ENCODE measurements at places on chromosomes 4 and X. TPM values are rescaled to one million over a fixed set of nuclear protein-coding genes. Genes with fewer than 3 reads are reported as not detected.

- peaks cover 18% of the 10 kb centered on the region for H3K4me1 ChIP-seq
- H3K36me3 ChIP-seq, result peaks cover 29% of the 10 kb centered on the region
- DNase-seq, result no peak
- no peak overlapping the region for H3K4me3 ChIP-seq
- no peaks in the 10 kb centered on the region for H3K27me3 ChIP-seq
- H3K27ac ChIP-seq, result no peak overlapping the region
These were observed 15.2 kb downstream of the EXOC1 start for GRCh38 chr4:55868581-55869090.

DNA sequence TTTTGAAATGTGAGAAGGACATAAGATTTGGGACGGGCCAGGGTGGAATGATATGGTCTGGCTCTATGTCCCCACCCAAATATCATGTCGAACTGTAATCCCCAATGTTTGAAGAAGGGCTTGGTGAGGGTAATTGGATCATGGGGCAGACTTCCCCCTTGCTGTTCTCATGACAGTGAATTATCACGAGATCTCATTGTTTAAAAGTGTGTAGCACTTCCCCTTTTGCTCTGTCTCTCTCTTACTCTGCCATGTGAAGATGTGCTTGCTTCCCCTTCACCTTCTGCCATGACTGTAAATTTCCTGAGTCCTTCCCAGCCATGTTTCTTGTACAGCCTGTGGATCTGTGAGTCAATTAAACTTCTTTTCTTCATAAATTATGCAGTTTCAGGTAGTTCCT is 17.5 kb downstream of the MTMR8 start:
- no peaks in the 10 kb centered on the region for H3K36me3 ChIP-seq
- H3K4me1 ChIP-seq, result no peaks in the 10 kb centered on the region
- no peaks in the 10 kb centered on the region for H3K27me3 ChIP-seq
- DNase-seq, result no peak

DNA sequence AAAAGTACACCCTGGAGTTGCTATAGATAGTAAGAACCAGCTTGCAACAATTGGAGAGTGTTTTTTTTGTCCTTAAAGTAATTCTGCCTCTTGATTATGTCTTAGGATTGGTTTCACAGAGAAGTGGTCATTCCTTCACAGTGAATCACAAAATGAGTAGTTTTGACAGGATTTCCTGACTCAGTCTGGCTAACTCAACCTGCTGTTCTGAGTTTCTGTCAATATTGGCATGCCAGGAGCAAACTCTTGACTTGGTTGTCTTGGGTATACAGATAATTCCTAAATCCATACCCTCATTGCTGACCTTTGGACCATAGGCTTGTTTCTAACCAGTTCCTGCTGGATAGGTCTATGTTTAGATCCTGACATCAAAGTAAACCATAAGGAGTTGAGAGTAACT is 9.4 kb downstream of the FHIP1A start:
- H3K27ac ChIP-seq, result peak overlapping the region; percentile 13
- DNase-seq, result no peak
- no peaks in the 10 kb centered on the region for H3K36me3 ChIP-seq
- no peaks in the 10 kb centered on the region for H3K27me3 ChIP-seq
- H3K4me3 ChIP-seq, result no peak overlapping the region

The GSX2 gene
- total RNA-seq, result not detected

GRCh38 chrX:1248331-1249061 is 20.1 kb upstream of the CSF2RA start:
- H3K27ac ChIP-seq, result no peak overlapping the region
- peak overlapping the region; percentile 54 for H3K4me3 ChIP-seq
- H3K4me1 ChIP-seq, result peaks cover 14% of the 10 kb centered on the region
- no peaks in the 10 kb centered on the region for H3K27me3 ChIP-seq
- DNase-seq, result no peak

The DUSP9 gene
- total RNA-seq, result not detected

DNA sequence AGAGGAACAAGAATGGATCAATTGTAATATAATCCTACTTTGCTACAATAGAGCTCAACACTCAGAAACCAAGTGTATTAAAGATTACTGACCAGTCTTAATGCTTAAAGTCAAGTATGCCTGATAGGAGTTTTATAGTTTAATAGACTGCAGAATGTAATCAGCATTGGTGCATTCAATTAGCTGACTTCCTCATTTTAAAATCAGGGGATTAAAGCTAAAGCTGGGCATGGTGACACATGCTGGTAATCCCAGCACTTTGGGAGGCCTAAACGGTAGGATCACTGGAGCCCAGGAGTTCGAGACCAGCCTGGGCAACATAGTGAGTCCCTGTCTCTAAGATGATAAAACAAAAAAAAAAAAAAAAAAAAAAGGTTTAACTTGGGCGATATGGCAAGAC is 10.8 kb downstream of the HNRNPDL start:
- peaks cover 7% of the 10 kb centered on the region for H3K4me1 ChIP-seq
- no peak for DNase-seq
- peaks cover 13% of the 10 kb centered on the region for H3K36me3 ChIP-seq
- no peak overlapping the region for H3K4me3 ChIP-seq
- H3K27me3 ChIP-seq, result no peaks in the 10 kb centered on the region

- H3K36me3 ChIP-seq, result no peaks in the 10 kb centered on the region
- no peak for DNase-seq
- no peaks in the 10 kb centered on the region for H3K27me3 ChIP-seq
- H3K4me1 ChIP-seq, result peaks cover 11% of the 10 kb centered on the region
These were observed 85.3 kb downstream of the RTL5 start for GRCh38 chrX:72046447-72046846.

DNA sequence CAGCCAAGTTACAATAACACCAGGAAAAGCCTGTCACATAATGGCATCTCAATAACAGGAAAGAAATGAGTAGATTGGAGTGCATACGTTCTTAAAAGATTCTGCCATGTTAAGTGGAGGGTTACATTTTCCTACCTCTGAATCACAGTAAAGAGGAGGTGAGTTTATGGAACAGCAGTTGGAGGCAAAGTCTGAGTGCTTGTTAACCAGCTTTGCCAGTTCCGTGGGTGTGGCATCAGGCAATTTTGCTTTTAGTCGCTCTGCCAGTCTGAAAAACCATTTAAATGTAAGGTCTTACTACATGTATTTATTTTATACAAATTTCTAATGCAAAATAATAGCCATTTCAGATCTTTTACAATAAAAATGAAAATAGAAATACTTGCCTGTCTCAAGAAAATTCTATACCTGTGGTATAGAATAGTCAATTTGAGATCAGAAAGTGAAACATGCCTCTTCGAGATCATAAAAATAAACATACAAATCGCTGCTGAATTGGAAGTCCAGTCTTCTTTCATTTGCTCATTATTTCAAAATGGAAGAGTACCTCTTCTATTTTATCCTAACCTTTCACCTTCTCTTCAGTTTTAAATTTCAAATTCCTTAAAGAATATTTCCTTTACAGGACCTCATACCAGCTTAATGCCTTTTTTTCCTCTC is 31.4 kb downstream of the GC start:
- H3K36me3 ChIP-seq, result no peaks in the 10 kb centered on the region
- DNase-seq, result no peak
- no peaks in the 10 kb centered on the region for H3K4me1 ChIP-seq
- H3K27me3 ChIP-seq, result no peaks in the 10 kb centered on the region
- H3K4me3 ChIP-seq, result no peak overlapping the region
- no peak overlapping the region for H3K27ac ChIP-seq

DNA sequence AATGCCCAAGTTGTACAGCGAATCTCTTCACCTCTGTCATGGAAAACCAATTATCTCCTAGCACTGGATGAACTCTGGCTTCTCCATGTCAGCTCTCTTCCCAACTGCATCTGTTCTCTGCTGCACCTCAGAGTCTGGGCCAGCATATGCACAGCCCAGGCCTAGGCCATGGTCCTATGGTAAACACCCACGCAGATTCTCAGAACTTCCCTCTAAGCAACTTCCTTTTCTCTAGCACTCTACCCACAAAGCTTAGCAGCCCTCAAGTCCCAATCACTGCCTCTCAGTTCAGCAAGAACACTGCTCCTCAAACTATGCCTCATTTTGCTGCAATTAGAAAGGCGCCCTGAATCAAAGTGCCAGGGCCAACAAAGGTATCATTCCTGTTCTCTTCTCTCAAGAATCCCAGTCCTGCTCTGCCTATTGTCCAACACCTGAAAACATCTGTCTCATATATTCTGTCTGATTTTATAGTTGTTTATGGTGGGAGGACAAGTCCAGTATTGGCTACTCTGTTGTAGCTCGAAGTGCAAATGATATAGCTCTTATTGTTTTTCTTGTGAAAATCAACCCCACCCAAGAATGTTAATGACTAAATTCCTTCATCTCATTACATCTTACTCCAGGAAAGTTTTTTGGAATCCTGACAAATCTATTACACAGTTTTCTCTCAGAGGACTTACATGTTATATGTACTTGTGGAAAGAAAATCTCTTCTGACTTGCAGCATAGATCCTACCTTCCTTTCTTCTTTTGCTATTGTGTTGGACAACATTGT is 85.4 kb downstream of the DCHS2 start:
- H3K27ac ChIP-seq, result no peak overlapping the region
- H3K27me3 ChIP-seq, result no peaks in the 10 kb centered on the region
- H3K36me3 ChIP-seq, result no peaks in the 10 kb centered on the region
- H3K4me3 ChIP-seq, result no peak overlapping the region
- DNase-seq, result no peak

DNA sequence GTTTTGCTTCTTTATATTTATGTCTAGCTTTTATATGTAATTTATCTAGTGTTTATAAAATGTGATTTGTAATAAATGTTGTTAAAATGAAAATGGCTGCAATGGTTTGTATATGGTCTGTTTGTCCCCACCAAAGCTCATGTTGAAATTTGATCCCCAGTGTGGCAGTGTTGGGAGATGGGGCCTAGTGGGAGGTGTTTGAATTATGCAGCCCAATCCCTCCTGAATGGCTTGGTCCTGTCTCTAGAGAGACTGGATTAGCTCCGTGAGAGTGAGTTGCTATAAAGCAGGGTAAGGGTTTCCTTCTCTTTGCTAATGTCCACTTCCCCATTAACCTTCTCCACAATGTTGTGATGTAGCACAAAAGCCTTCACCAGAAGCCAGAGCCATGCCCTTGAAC is 30.0 kb upstream of the JADE3 start:
- H3K4me1 ChIP-seq, result no peaks in the 10 kb centered on the region
- H3K27ac ChIP-seq, result no peak overlapping the region
- no peaks in the 10 kb centered on the region for H3K36me3 ChIP-seq
- no peak for DNase-seq
- H3K27me3 ChIP-seq, result no peaks in the 10 kb centered on the region

The MAOB gene
- total RNA-seq, result 40.6 TPM

DNA sequence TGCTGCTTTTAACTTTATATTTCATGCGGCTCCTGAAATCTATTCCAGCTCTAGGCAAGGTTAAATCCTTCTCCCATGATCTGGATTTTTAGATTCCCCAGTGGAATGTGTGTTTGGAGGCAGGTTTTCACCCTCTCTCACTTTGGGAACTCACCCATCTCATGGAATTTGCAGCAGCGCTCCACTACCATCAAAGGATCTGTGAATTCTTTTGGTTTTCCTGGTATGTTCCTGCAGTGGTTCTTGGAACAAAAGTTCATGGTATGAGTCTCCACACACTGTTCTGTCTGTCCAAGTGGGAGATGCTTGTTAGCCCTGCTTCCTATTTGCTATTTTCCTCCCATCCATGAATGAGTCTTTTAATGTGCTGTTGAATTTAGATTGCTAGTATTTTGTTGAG is 14.0 kb downstream of the APOOL start:
- no peak overlapping the region for H3K27ac ChIP-seq
- H3K4me3 ChIP-seq, result no peak overlapping the region
- no peaks in the 10 kb centered on the region for H3K27me3 ChIP-seq
- H3K4me1 ChIP-seq, result no peaks in the 10 kb centered on the region
- H3K36me3 ChIP-seq, result no peaks in the 10 kb centered on the region
- DNase-seq, result no peak

The CASP6 gene
- 17.3 TPM for total RNA-seq

DNA sequence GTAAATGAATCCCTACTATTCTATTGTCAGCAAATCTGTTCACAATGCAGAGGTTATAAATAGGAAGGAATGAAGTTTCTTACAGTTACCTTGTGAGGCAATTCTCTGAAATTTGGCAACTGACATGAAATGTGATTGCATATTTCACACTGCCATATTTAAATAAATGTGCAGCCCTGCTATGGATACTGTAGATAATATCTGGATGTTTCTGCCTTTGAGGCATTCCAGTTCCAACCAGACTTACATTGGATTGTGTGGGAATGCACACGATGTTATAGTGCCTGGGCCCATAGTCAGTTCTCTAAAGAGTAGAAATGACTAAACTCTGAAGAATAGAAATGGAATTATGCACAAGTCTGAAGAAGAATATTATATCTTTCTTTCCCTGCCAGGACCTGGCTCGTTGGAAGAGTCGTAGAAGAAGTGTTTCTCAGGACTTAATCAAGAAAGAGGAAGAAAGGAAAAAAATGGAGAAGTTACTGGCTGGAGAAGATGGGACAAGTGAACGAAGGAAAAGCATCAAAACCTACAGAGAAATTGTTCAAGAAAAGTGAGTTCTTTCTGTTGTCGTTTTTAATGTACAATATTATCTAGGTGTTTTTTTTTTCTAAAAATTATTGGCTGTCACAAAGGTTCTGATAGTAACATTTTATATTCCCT is 102.7 kb downstream of the PHOX2B start:
- no peaks in the 10 kb centered on the region for H3K27me3 ChIP-seq
- H3K27ac ChIP-seq, result no peak overlapping the region
- peaks cover 5% of the 10 kb centered on the region for H3K36me3 ChIP-seq
- DNase-seq, result no peak
- H3K4me1 ChIP-seq, result peaks cover 9% of the 10 kb centered on the region

GRCh38 chr4:32689518-32689917 is 1969.3 kb downstream of the PCDH7 start:
- no peaks in the 10 kb centered on the region for H3K4me1 ChIP-seq
- H3K36me3 ChIP-seq, result no peaks in the 10 kb centered on the region
- H3K27me3 ChIP-seq, result no peaks in the 10 kb centered on the region
- DNase-seq, result no peak
- H3K27ac ChIP-seq, result no peak overlapping the region

GRCh38 chrX:111662292-111662691 is 18.7 kb upstream of the ALG13 start:
- DNase-seq, result no peak
- H3K27me3 ChIP-seq, result no peaks in the 10 kb centered on the region
- no peak overlapping the region for H3K4me3 ChIP-seq
- no peaks in the 10 kb centered on the region for H3K36me3 ChIP-seq
- no peak overlapping the region for H3K27ac ChIP-seq

- H3K27me3 ChIP-seq, result no peaks in the 10 kb centered on the region
- H3K36me3 ChIP-seq, result no peaks in the 10 kb centered on the region
- no peak for DNase-seq
- H3K4me3 ChIP-seq, result no peak overlapping the region
- no peak overlapping the region for H3K27ac ChIP-seq
These were observed 117.3 kb downstream of the SNCA start for GRCh38 chr4:89719536-89720090.

DNA sequence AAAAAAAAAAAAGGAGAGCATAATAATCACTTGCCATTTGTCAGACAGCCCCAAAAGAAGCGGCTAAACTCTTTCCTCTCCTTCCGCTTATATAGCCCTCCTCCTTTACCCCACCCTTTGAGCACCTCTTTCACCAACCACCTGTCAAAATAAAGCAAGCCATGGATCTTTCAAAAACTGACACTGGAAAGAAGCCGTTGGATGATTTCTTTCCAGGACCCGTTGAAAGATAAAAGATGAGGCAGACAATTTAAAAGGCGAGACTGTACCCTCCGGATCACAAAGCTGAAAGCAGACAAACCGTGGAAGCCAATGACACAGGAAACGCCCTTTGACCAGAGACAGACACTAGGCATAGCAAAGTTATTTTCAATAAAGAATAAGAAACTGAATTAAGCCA is 22.6 kb downstream of the GPC4 start:
- no peaks in the 10 kb centered on the region for H3K36me3 ChIP-seq
- DNase-seq, result no peak
- no peaks in the 10 kb centered on the region for H3K4me1 ChIP-seq
- no peak overlapping the region for H3K27ac ChIP-seq
- H3K4me3 ChIP-seq, result no peak overlapping the region
